ENCODE measurements at places on chromosomes 16 and 17.

DNA sequence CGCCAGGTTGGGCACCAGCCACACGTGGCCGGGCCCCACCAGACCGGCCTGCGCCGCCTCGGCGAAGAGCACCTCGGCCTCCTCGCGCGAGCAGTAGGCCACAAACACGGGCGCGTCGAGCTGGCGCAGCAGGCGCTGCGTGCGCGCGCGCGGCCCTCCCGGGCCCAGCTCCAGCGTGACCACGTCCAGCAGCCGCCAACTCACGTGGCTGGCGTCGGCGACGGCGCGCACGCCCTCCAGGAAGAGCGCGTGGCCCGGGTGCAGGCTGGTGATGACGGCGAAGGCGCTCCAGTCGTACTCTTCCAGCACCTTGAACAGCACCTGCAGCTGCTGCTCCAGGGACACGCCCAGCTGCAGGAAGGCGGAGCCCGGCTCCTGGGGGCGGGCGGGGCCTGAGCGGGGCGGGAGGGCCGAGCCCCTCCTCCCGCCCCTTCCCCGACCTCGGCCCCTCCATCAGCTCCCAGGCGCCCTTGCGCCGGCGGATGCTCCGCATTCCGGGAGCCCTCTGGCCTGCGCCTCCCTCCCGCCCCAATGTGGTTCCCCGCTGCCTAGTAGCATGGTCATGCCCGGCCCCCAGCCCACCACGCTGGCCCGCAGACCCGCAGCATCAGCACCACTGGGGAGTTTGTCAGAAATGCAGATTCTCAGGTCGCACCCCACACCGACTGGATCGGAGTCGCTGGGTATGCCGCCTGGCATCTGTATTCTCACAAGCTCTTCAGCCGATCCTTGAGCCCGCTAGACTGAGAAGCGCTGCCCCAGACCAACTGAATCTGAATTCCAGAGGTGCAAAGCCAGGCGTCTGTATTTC, 7.2 kb downstream of the GRIN2C start:
- DNase-seq: peak; percentile 45

- DNase-seq: no peak
Observed at GRCh38 chr17:72460711-72461110, 339.9 kb downstream of the SOX9 start.

GRCh38 chr17:20149251-20149650, 140.1 kb downstream of the SPECC1 start:
- no peak for DNase-seq

- DNase-seq: no peak
Observed at GRCh38 chr17:77877036-77877435, 81.5 kb upstream of the TNRC6C start.

DNA sequence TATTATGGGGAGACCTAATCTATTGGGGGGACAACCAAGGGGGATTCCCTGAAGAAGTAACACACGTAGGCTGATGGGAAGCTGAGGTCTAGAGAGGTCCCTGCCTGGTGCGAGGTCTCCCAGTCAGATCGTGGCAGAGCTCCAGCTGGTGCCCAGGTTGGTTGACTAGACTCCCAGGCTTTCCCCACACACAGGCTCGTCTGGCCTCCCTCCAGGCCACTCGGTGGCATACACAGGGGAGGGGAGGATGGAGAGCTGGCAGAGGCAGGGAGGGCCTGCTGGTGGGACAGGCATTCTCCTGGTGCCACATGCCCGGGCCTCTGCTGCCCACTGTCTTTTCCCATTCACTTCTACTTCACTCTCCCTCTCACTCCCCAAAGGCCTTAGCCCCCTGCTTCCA, 8.5 kb upstream of the SOCS3 start:
- no peak for DNase-seq

- DNase-seq: no peak
Observed at GRCh38 chr16:89191033-89191900, 9.1 kb downstream of the SLC22A31 start.
